GM23248 (cell line): ENCODE measurements at places on chromosomes 12 and 14.

GRCh38 chr12:19203539-19204506 is 74.3 kb downstream of the PLEKHA5 start:
- no peak for DNase-seq

GRCh38 chr14:34003082-34003668 is 52.3 kb upstream of the EGLN3 start:
- peak; percentile 5 for DNase-seq

DNA sequence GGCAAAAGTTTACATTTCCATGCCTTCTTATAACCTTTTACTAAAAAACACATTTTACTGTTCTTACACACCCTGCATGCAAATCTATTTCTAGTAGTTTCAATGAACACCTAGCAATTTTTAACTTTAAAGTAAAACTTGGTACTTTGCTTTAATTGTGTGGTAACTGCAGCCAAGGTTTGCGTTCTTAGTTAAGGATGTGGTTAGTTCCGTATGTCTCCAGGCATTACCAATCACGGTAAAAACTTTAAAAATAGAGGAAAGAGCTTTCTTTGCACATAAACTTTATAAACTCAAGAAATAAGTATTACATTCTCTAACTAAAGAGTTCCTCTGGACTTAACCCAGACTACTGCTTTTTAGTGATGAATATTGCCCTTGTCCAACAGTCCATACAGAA is 795.2 kb downstream of the SLC16A7 start:
- DNase-seq: peak; percentile 2

GRCh38 chr12:74890237-74890599 is 319.4 kb downstream of the KCNC2 start:
- DNase-seq: peak; percentile 90

DNA sequence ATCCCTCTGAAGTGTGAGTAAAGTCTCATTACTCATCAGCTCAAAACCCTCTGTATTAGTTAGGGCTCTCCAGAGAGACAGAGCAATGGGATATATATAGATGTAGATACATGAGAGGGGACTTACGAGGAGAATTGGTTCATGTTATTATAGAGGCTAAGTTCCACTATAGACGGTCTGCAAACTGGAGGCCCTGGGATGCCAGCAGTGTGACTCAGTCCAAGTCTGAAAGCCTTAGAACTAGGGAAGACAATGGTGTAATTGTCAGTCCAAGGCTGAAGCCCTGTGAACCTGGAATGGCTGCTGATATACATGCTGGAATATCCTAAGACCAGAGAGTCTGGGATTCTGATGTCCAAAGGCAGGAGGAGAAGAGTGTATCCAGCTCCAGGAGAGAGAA is 57.3 kb upstream of the CEP83 start:
- peak; percentile 43 for DNase-seq

DNA sequence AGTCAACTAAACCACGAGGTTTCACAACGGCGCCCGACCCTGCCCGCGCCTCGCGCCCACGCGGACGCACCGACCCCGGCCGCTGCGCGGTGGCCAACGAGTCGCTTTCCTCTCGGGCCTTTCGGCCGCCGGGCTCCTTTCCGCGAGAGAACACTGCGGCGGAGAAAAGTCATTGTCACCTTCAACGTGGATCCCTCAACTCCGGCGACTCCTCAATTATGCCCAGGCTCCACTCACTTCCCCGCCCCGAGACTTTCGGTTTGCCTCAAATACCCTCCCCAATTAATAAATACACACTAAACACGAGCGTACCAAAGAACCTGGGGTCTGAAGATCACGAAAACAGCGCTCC is 450 bp downstream of the SINHCAF start:
- no peak for DNase-seq

GRCh38 chr12:106126441-106127337 is 12.1 kb downstream of the NUAK1 start:
- DNase-seq: peak; percentile 91

DNA sequence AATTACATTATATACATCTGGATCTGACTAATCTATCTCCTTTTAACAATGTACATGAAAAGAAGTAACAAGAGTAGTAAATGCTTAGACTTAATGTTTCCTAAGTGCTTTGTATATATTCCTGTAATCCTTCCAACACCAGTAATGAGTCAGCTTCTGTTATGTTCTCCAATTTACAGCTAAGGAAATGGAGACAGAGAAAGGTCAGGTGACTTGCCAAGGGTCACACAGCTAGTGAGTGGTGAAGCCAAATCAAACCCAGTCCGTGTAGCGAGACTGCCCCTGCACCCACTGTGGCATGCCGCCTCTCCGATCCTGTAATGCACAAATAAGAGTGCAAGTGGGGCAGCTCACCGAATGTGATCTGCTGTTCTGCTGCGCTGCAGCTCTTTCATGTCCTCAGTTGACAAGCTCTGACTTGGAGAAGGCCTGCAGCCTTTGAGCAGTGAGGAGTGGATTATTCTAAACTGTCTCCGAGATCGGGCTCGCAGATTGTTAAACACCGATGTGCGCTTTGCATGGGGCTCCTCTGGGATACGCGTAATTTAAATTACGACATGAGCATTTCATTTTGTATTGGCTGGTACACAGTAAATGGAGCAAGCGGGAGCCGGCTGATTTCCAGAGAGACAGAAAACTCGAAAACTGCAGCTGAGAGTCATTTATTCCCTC is 65.1 kb upstream of the KTN1 start:
- peak; percentile 74 for DNase-seq

- DNase-seq: no peak
Measured at GRCh38 chr14:51735851-51736250, 84.1 kb downstream of the FRMD6 start.

DNA sequence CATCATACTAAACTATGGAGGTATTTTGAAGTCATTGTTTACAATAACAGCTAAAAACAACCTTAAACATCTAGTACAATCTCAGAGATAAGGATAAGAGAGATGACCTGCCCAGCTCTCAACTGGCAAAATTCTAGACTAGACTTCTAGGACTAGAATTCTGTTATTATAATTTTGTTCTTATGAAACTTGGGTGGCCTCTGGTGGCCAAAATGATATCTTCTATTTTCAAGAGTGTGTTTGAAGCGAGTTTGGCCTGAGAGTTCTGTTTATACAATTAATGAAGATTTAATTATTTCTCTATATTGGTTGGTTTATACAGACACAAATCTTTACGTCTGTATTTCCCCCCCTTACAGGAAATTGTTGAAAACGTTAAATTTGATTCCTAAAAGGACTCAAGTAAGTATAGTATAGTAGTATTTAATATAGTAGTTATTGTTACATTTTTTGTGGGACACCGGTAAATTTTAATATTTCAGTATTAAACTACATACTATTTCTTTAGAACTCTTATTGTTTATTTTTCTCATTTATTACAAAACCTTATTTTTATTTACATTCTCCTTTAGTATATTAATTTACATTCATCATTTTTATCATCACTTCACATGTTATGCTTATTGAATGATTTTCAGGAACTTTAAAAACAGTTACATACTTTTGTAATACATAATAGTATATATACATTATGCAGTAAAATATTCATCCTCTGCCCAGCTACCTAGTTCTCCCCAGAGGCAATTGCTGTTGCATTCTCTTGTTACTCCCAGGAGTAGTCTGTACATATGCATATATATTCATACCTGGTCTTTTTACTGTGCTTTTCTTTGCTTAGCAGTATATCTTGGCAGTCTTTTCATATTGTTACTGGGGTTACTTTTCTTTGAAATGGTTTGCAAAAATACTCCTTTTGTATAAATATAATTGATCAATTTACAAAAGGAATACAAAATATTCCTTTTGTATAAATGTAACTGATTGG is 6.6 kb downstream of the PPHLN1 start:
- peak; percentile 70 for DNase-seq

- no peak for DNase-seq
Measured at GRCh38 chr14:104971447-104972240, 6.5 kb downstream of the AHNAK2 start.

GRCh38 chr14:87131879-87132278 is 861.1 kb downstream of the GALC start:
- DNase-seq: peak; percentile 41

DNA sequence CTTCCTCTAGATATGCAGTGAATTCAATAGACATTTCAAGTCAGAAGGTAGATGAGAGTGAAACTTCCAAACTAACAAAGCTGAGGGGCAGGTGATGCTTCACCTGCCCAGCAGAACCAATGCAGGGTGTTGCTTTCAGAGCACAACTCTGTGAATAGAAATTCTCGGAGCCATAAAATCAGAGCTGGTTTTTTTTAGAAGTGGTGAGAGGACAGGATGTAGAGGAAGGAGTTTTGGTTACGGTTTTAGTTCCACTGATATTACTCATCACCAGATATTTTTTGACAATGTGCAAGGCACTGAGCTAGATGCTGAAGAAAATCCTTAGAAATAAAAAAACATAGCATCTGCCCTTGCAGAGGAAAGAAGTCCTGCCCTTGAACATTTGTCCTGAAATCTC is 62.2 kb downstream of the BMP4 start:
- peak; percentile 38 for DNase-seq

- DNase-seq: peak; percentile 17
Measured at GRCh38 chr12:111359231-111359913, 9.5 kb downstream of the PHETA1 start.

DNA sequence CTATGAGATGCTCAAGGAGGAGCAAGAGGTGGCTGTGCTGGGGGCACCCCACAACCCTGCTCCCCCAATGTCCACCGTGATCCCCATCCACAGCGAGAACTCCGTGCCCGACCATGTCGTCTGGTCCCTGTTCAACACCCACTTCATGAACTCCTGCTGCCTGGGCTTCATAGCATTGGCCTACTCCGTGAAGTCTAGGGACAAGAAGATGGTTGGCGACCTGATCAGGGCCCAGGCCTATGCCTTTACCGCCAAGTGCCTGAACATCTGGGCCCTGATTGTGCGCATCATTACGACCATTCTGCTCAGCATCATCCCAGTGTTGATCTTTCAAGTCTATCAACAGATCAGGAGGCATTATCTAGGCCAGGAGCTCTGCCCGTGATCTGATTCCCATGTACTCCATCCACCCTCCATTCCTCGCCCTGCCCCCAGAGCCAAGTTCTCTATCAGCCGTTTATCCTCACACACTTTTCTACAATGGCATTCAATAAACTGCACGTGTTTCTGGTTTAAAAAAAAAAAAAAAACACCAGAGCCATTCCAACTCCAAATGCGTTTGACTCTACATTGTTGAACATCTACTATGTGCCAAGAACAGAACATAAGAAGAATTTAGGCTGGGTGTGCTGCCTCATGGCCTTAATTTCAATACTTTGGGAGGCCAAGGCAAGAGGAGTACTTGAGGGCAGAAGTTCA is 17.5 kb downstream of the ATXN2 start:
- no peak for DNase-seq

- peak; percentile 70 for DNase-seq
Measured at GRCh38 chr12:90037740-90038139, 329.1 kb upstream of the ATP2B1 start.

DNA sequence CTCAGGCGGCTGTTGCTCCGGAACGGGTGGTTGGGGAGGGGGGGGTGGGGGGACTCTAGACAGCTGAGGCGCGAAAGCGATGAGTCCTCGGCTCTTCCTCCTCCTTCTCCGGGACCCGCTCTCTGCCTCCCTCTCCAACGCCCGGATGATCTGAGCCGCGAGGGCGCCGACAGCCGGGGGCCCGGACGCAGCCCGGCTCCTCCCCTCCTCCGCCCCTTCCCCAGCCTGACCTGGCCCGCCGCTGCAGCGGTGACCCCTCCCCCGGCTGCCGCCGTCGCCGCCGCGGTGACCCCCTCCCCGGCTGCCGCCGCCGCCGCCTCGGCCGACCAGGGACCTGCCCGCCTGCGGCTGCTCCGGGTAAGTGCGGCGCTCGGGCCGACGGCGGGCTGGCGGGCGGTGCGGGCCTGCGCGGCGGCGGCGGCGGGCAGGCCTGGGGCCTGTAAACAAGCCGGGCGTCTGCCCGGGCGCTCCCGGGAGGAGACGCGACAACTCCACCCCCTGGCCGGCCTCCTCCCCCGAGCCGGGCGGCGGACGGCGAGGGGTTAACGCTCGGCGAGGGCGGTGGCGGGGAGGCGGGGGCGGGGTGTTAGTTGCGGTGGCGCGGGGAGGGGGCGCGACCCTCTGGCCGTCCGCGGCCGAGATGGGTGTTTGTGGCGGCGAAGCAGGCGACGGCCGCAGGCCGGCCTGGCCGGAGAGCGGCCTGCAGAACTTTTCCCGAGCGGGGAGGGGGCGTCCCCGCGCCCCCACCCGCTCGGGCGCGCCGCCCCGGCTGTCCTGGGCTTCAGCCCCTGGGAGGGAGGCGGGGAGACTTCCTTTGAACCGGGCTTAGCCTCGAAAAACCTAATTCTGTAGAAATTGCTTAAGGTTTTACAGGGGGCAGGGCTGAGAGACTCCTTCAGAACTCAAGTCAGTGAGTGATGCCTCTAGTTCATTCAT is 568 bp downstream of the PPM1A start:
- DNase-seq: peak; percentile 81

DNA sequence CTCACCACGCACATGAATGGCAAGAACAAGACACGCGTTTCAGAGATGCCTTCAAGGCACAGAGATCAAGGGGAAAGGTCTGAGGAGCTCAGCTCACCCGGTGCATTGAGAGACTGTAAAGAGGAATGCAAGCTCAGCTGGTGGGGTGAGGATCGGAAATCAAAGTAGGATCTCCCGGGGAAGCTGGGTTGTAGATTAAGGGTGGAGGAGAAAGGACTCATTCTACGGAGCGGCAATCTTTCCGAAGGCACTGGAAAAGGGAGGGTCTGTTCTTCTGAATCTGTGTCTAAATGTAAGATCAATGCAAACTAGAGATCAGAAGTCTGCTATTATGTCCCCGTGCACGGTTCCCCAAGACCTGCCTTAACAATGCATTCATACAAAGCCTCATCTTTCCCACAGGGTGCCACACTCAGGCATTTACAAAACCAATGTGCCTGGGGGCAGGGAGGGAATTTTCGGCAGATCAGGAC is 41.6 kb upstream of the PYGL start:
- DNase-seq: no peak

- no peak for DNase-seq
Measured at GRCh38 chr14:105468621-105469241, 5.9 kb upstream of the CRIP2 start.

DNA sequence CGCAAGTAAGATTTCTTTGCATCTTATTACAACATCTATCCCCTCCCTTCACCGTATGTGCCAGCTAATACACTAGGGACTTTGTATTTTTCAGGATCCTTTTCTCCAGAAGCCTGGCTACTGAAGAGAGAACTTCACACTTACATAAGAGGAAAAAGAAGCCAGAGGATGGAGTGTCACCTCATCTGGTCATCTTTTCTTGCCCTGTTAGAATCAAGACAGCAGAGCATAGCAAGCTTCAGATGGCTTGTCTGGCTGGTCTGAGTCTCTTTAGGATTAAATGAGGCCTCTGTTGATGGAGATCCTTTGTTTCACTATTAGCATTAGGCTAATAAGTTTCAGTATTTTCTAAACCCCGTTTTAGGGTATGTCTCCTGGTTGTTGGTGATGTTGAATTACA is 14.4 kb upstream of the AACS start:
- DNase-seq: no peak
